Activated T-helper 1 cell treated with anti-CD3 and anti-CD28 coated beads, Interleukin-2, amount 50 U/mL, for 16 hours (primary cell): ENCODE measurements at places on chromosomes 7 and 10.

DNA sequence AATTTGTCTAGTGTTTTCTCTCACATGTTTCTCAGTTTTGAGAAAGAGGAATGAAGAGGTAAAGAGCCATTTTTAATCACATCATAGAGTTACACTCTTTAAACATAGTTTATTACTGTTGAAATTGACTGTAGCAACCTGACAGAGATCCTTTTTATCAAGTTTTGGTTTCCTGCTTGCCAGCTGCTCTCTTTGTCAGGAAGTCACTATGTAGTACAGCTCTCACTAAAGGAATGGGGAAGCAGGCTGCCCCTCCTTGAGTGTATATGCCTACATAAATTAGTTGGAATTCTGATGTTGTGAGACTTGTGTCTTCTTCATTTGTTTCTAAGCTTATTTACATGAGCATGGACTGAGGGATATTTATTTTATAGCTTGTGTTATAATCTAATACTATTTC, 1274.0 kb upstream of the CELF2 start:
- no peak for DNase-seq

- no peak for DNase-seq
Observed at GRCh38 chr10:73758704-73759511, 14.7 kb downstream of the SEC24C start.

DNA sequence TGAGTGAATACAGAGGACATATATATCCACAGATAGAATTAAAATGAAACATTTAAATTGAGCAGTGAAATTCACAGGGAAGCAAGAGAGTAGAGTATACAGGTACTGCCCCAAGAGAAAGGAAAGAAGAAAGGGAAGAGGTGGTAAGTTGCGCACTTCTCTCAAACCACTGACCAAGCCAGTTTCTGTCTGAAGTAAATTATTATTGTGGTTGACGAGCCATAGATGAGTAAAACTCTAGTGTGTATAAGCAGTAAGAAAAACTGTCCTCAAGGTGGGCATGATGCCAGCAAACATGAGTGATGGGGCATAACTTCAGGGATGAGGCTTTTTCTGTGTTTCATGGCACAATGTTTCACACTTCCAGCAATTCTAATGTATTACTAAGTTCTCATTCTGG, 4.4 kb upstream of the BET1 start:
- DNase-seq, result no peak

DNA sequence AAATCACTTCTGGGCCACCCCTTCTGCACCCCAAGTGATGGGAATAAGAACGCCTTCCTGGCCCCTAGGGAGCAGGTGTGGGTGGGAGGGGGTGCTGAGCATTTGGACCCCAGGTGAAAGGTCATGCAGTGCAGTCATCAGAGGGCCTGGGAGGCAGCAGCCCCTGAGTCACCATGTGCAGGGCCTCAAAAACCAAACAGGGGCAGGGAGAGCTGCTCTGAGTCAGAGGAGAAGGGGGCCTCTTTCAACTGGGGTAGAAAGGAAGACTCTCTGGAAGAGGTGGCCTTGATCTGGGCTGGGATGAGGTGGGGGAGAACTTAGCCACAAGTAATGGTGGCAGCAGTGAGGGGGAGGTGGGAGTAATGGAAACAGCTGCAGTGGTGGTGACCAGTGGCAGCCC, 164.3 kb downstream of the BUB3 start:
- DNase-seq, result no peak

DNA sequence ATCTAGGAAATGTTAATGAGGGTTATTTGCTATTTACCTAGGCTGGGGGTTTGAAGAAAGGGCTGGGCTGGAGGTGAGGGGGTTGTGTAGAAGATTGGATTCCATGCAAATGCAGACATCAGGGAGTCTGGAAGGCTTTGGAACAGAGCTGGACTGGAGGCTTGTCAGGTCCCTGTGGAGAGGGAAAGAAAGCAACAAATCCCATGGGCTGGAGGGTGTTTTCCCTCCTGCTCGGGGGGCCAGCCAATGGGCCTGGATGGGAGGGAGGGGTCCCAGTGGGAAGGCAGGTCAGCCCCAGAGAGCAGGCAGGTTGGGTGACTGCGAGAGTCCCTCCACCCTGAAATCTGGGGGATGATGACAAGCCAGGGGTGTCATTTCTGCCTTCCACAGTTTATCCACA, 431.8 kb downstream of the RPS24 start:
- DNase-seq, result no peak

DNA sequence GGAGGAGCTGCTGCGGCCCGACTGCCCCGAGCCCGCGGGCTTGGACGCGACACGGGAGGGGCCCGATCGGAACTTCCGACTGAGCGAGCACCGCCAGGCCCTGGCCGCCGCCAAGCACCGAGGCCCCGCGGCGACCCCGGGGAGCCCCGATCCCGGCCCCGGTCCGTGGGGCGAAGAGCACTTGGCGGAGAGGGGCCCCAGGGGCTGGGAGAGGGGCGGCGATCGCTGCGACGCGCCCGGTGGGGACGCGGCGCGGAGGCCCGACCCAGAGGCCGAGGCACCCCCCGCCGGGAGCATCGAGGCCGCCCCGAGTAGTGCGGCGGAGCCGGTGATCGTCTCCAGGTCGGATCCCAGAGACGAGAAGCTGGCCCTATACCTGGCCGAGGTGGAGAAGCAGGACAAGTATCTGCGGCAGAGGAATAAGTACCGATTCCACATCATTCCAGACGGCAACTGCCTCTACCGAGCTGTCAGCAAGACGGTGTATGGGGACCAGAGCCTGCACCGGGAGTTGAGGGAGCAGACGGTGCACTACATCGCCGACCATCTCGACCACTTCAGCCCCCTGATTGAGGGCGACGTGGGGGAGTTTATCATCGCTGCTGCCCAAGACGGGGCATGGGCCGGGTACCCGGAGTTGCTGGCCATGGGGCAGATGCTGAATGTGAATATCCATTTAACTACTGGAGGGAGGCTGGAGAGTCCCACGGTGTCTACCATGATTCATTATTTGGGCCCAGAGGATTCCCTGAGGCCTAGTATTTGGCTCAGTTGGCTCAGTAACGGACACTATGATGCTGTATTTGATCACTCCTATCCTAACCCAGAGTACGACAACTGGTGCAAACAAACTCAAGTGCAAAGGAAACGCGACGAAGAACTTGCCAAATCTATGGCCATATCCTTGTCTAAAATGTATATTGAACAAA, 1.4 kb downstream of the OTUD1 start:
- peak; percentile 12 for DNase-seq

DNA sequence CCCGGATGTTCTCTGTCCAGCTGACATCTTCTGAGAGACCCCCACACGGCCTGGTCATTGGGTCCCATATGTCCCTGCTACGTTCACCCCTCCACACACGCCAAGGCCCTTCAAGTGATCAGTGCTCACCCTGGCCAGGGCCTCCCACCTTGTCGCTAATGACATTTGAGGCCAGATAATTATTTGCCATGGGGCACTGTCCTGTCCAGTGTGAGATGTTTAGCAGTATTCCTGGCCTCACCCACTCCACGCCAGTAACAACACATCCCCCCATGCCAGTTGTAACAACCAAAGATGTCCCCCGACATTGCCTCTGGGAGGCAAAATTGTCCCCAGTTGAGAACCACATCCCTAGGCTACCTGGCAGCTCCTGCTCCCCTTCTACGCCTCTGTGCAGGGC, 49.9 kb upstream of the NANOS1 start:
- no peak for DNase-seq
